Stimulated activated CD4-positive, alpha-beta T cell treated with anti-CD3 and anti-CD28 coated beads, Interleukin-1b, Interleukin-23, amount 100 ng/mL, for 1 hour (primary cell): ENCODE measurements at places on chromosomes 12 and 14.

DNA sequence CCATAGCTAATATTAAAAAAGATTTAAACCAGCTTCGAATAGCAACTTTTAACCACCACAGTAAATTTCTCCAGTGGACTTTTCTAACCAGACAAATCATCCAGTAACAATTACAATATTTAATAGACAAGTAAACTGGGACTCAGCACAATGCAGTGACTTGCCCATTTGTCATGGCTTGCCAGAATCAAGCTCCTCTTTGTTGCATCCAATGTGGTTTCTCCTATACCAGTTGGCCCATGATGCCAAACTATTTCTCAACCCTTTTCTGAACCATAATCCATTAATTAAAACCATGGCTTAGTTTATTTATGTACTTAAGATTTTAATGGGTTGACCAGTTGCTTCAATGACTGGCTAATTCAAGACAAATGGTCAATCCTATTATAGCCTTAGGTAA, 64.4 kb downstream of the DIO2 start:
- no peak for DNase-seq

GRCh38 chr12:16348435-16349130, 1.1 kb downstream of the MGST1 start:
- no peak for DNase-seq

- no peak for DNase-seq
These were observed 191.2 kb upstream of the GARIN2 start for GRCh38 chr14:66998013-66998412.

DNA sequence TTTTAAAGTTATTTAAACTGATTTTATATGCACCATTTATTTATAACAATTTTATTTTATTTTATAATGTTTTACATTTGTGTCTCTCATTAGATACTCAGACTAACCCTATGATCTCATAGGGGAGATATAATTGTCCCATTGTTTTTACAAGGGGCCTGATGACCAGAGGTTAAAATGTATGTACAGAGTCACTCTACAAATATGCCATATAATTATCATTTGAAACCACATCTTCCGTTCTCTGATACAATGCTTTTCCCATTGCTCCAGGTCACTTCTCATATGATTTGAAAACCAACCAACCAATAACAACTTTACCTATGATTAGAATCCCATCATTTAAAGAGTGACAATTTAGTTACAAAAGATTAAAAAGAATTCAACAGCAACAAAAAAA, 137.8 kb downstream of the GPHN start:
- no peak for DNase-seq

GRCh38 chr12:48779869-48780268, 9.0 kb downstream of the ADCY6 start:
- DNase-seq = no peak

DNA sequence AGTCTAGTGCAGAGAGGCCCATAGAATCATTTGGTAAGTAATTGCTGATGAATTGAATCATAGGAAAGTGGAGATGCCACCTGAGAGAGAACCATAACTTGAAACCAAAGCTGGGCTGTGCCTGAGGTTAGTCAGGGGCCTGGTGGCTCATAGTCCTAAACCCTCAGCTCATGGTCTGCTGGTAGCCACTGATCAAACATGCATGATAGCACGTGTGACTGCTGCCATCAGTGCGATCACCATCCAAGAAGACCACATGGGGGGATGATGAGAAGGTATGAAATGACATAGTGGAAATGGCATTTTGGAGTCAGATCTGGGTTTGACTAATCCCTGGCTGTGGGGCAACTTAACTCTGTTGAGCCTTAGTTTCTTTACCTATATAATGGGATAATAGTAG, 190.5 kb downstream of the CACNA1C start:
- no peak for DNase-seq

DNA sequence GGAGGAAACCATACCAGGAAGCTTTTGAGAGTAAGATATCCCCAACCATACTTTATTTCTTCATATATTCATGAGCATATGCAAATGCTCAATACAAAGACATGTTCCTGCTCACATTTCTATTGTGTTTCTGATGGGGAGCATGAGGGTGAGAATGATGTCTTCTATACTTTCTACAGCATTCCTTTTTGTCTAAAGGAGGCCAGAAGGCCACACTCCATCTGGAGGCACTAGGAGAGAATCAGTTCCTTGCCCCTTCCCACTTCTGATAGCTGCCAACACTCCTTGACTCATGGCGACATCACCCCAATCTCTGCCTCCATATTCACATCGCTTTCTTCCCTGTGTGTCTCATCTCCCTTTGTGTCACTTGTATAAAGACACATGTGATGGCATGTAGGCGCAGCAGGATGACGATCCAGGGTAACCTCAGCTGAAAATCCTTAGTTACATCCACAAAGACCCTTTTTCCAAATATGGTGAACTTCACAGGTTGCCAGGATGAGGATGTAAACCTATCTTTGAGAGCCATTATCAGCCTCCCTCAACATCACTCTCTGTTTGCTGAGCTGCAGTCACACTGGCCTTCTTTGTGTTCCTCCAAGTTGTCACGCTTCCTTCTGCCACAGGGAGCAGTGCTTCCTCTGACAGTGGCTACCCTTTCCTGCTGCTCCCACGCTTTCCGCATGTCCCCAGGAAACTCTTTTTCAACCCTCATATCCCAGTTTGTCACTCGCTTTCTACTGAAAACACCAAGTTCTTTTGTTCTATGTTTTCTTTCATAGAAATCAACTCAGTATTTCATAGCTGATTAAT, 96.9 kb downstream of the STXBP6 start:
- no peak for DNase-seq

GRCh38 chr12:39405580-39405979, 37.3 kb downstream of the KIF21A start:
- DNase-seq = no peak

- DNase-seq = no peak
These were observed 139.0 kb downstream of the DPF3 start for GRCh38 chr14:72754949-72755348.

DNA sequence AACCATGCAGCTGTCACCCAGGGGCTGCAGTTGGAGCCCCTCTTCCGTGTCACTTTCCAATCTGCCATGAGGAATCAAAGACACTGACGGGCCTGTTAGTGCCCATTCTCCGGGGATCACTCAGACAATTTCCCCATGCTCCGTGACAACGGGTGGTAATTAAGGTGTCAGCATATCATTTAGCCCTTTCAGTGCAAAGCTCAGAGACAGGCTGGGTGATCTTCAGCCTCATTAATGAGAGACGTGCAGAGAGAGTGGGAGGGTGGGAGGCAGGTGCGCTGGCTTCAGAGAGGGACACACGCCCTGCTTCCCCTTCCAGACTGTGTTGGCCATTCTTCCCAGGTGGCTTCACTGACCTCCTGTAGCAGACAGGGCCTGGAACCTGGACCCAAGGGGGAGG, 58.7 kb downstream of the MVK start:
- no peak for DNase-seq

DNA sequence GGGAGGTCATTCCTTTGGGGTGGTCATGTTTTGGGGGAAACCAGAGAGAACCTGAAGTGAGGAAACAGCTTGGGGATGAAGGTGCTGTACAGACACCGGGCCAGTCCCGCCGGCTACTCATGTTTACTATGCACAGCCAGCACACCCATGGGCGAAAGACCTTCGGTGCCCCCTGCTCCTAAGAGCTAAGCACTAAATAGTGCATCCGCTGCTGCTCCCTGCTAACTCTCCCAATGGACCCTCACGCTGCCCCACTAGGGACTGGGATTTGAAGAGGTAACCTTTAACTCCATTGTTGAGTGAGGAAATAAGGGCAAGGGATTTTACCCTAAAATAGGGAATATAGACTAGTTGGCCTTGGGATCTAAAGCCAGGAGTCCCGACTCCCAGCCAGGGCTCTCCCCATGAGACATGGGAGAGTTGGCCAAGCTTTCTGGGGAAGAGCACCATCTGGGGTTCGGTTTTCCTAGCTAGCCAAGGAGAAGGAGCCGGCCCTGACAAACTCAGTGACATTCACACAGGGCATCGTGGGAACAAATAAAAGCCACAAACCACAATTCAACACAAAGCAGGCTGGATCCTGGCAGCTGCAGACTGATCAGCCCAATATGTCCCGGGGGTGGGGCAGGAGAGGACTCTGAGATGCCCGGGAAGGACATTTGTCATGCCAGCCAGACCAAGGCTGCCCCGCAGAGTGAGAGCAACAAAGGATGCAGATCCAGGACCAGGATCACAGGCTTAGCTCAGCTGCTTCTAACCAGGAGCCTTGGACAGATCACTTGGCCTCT, 91.7 kb downstream of the SINHCAF start:
- no peak for DNase-seq

- no peak for DNase-seq
These were observed 5.8 kb downstream of the SLC38A2 start for GRCh38 chr12:46366771-46367170.

GRCh38 chr12:103691063-103691462, 104.0 kb downstream of the STAB2 start:
- DNase-seq = no peak

GRCh38 chr14:95023886-95024285, 133.4 kb downstream of the DICER1 start:
- no peak for DNase-seq

DNA sequence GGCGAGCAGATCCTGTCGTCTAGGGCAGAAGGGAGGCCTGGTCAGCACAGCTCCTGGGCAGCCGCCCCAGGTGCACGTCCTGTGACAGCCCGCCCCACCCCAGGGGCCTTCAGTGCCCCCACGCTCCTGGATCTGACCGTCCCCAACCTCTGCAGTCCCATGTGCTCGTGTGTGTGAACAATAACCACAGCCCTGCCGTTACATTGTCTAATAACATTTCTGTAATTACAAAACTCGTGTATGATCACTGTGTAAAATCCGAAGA, 39.8 kb downstream of the CHGA start:
- DNase-seq = no peak

GRCh38 chr12:120138366-120138765, 21.8 kb upstream of the RAB35 start:
- DNase-seq = no peak

DNA sequence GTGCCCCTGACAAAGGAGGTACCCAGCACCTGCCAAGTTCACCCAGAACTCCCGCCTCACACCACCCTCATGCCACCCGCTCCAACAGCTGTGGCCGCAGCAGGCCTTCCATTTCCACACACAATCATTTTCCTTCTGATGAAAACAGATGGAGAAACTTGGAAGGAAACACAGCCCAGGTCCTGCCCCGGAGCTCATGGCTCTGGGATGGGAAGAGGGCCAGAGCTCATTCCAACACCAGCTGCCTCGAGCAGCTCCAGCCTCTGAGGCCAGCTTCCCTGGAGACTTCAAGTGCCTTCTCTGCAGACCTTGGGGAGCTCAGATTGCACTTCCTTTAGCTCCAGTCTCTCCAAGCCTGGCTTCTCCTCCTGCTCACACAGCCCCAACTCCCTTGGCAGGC, 55.1 kb upstream of the CMKLR1 start:
- DNase-seq = no peak

- no peak for DNase-seq
These were observed 67.8 kb upstream of the PYGL start for GRCh38 chr14:51012055-51012454.

DNA sequence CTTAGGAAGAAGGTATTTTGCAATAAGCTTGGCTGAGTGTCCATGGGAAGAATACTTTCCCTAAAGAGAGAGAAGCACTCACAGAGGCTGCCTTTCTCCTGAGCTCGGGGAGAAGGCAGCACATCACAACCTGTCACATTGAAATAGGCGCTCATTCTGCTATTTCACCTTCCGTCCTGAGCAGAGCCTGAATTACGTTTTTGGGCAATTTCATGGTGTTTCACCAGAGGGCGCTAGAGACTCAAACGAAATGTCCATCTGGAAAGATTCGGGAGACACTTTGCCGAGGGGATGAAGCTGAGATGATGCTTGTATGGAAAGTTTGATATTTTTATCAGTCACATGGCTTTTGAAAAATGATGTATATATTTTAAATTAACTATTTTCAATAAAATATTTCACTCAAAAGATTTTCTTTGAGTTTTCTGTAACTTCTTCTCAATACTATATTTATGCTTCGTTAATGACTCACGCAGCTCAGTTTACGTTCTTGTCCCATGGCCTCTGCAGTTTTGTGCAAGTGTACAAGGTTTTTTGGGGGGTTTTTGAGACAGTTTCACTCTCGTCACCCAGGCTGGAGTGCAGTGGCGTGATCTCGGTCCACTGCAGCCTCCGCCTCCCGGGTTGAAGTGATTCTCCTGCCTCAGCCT, 17.4 kb upstream of the B4GALNT3 start:
- DNase-seq = no peak

DNA sequence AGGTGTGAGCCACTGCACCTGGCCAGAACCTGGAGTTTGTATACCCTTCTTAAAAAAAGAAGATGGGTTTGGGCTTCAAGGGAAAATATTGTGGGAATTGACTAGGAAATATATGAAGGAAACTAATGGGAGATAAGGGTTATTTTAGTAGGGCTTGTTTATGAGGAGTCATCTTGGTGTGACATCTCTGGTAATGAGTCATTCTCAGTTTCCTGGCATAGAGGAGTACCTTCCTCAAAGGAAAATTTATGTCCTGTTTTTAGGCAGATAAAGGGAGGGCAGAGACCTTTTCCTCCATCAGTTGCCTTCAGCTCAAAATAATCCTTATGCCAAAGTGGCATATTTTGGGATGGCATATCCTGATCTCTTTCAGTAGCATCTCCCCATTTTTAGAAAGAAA, 30.6 kb upstream of the NFKBIA start:
- no peak for DNase-seq

- DNase-seq = no peak
These were observed 1.5 kb downstream of the KDM2B start for GRCh38 chr12:121579190-121579791.

DNA sequence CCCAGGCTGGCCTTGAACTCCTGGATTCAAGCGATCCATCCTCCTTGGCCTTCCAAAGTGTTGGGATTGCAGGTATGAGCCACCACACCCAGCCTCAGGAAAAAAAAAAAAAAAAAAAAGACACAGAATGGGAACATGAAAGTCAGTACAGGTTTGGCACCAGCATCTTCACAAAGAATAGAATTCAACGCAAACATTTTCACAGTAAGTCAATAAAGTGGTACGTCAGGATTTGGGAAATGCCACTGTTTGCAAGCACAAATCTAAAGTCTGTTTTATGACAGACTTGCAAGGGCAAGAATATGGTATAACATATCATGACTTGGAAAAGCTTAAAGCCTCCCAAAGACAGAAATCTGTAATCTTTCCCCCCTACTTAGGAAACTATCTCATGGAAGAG, 34.9 kb upstream of the WDR89 start:
- DNase-seq = no peak

GRCh38 chr14:100498068-100498467, 89.1 kb downstream of the BEGAIN start:
- no peak for DNase-seq

DNA sequence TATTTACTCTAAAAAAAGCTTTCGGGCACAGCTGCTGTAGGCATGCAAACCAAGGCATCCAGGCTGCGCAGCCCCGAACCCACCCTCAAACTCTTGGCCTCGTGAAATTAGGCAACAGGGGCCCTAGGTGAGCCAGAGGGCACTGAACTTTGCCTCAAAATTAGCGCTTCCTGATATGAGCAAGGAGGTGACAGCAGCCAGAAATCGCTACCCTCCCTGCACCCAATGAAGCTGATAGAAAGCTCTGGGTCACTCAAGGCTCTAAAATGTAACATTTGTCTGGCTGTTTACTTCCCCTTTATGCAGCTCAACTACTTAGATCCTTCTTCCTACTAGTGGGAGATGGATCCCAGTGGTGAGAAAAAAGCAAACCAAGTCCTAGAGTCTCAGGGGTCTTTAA, 61.8 kb downstream of the PITPNM2 start:
- DNase-seq = no peak

GRCh38 chr12:117309276-117309925, 52.0 kb downstream of the NOS1 start:
- DNase-seq = no peak
